NK-92 treated with Interleukin-12 subunit alpha and Interleukin-12 subunit beta, amount 100 ng/mL, for 24 hours (cell line): ENCODE measurements at places on chromosomes 3 and 15.

DNA sequence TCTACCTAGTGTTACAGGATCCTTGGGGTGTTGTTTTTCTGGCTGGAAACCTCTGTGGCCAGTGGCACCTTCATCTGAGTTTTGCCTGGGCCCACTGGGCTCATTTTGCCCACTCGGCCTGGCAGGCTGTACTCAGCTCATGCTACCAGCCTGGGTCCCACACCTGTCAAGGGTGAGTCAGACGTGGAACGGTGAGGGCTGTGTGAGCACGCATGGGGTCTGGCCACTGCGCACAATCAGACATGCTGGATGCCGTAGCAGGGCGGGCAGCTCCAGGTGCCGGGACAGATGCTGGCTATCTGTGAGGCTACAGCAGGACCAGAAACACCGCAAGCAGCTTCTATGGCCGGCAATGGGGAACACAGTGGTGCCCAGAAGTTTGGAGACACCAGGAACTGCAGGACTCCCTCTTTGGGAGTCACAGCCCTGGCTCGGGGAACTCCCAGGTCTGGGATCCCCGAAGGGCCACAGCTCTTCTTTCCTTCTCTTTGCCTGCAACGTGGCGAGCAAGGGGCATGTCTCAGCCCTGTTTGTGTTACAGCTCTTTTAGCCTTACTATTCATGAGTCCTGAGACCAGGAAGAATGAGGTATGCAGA lies 35.9 kb upstream of the DNAJC13 start:
- DNase-seq = no peak

GRCh38 chr3:30471066-30471465 lies 135.3 kb upstream of the TGFBR2 start:
- DNase-seq = no peak

GRCh38 chr3:115092220-115092791 lies 54.8 kb downstream of the ZBTB20 start:
- no peak for DNase-seq

- no peak for DNase-seq
Measured at GRCh38 chr3:188829130-188829529, 342.6 kb upstream of the TPRG1 start.

DNA sequence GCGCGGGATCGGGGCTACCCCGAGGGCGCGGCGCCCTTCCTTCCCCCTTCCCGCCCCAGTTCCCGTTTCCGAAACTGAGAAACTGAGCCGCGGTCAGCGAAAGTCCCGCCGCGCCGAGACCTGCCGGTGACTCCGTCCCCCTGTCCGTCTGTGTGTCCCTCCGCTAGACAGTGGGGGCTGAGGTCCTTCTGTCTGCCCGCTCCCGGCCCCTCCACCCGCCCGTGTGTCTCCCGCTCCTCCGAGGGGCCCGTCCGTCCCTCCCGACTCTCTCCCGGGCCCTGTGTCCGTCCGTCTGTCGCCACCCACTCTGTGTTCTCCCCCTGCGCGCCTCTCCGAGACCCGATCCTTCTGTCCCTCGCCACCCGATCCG lies 426 bp downstream of the PRKCD start:
- DNase-seq = no peak
